ENCODE measurements at places on chromosomes 5 and 9.

DNA sequence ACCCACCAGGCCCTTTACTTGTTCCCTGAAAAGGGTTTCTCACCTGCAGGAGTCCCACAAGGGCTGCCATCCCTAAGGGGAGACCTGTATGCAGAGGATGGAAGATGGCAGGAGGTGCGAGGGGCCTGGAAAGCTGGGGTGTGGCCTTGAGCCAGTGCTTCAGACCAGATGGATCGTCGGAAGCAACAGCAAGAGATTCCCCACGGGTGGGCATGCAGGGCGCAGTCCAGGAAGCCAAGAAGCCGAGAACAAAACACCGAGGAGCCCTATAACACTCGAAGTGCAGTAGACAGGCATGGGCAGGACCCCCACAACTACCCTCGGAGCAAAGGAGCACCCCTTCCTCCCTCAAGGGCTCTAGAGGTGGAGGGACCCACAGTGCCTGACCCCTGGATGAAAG, 24.7 kb upstream of the FRRS1L start:
- no peaks in the 10 kb centered on the region for H3K4me1 ChIP-seq
- no peaks in the 10 kb centered on the region for H3K27me3 ChIP-seq
- H3K27ac ChIP-seq, result no peak overlapping the region
- H3K36me3 ChIP-seq, result no peaks in the 10 kb centered on the region

DNA sequence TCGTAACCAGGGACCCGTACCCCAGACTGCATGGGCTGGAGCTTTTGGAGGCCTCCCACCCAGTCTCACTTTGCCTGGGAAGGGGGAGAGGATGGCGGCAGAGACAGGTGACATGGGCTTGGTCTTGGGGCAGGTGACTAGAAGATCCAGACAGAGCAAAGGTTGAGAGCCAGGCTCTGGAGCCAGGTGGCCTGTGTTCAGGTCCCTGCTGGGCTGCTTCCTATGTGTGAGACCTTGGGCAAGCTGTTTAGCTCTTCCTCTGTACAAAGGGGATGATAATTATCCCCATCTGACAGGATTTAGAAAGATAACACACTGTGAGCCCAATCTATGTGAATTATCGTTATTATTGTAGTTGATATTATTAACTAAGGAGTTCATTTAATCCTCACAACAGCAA, 16.1 kb upstream of the NDST1 start:
- DNase-seq, result no peak
- no peaks in the 10 kb centered on the region for H3K27me3 ChIP-seq
- peak overlapping the region; percentile 95 for H3K27ac ChIP-seq
- peaks cover 74% of the 10 kb centered on the region for H3K4me1 ChIP-seq

- no peak within 1 kb of the TSS for H3K27ac ChIP-seq
- no peak for DNase-seq
- no peaks in the 10 kb centered on the region for H3K27me3 ChIP-seq
- H3K4me3 ChIP-seq, result no peak within 1 kb of the TSS
Observed at GRCh38 chr9:14909961-14910805, at the start of gene FREM1. Gene FREM1 (minus strand): TSS chr9:14910428. CDS start chr9:14868977, 41,451 bp downstream.

- no peak overlapping the region for H3K4me3 ChIP-seq
- 0 out of 2 replicates have a peak, but pooled peaks cover 2% of the 10 kb centered on the region for H3K27me3 ChIP-seq
- H3K4me1 ChIP-seq, result no peaks in the 10 kb centered on the region
- no peak overlapping the region for H3K27ac ChIP-seq
- no peak for DNase-seq
- H3K36me3 ChIP-seq, result no peaks in the 10 kb centered on the region
Observed at GRCh38 chr5:170493028-170493820, 10.6 kb upstream of the KCNIP1 start.

- H3K27me3 ChIP-seq, result no peaks in the 10 kb centered on the region
- H3K27ac ChIP-seq, result no peak overlapping the region
- DNase-seq, result peak; percentile 12
- H3K36me3 ChIP-seq, result no peaks in the 10 kb centered on the region
- no peak overlapping the region for H3K4me3 ChIP-seq
Observed at GRCh38 chr5:97044052-97044451, 98.4 kb downstream of the LIX1 start.

- H3K27me3 ChIP-seq, result no peaks in the 10 kb centered on the region
- H3K4me1 ChIP-seq, result peaks cover 24% of the 10 kb centered on the region
- no peak overlapping the region for H3K27ac ChIP-seq
Observed at GRCh38 chr5:107456281-107456715, 214.4 kb downstream of the EFNA5 start.

GRCh38 chr5:68344447-68345111, 129.0 kb downstream of the PIK3R1 start:
- DNase-seq, result no peak
- H3K4me1 ChIP-seq, result no peaks in the 10 kb centered on the region
- H3K36me3 ChIP-seq, result no peaks in the 10 kb centered on the region
- no peak overlapping the region for H3K27ac ChIP-seq
- H3K27me3 ChIP-seq, result no peaks in the 10 kb centered on the region
- H3K4me3 ChIP-seq, result no peak overlapping the region
